Left forelimb (tissue), 1 donor: ENCODE measurements at places on chromosomes 11 and 22.

- DNase-seq, result no peak
Observed at GRCh38 chr11:45278714-45279113, 7.4 kb downstream of the SYT13 start.

DNA sequence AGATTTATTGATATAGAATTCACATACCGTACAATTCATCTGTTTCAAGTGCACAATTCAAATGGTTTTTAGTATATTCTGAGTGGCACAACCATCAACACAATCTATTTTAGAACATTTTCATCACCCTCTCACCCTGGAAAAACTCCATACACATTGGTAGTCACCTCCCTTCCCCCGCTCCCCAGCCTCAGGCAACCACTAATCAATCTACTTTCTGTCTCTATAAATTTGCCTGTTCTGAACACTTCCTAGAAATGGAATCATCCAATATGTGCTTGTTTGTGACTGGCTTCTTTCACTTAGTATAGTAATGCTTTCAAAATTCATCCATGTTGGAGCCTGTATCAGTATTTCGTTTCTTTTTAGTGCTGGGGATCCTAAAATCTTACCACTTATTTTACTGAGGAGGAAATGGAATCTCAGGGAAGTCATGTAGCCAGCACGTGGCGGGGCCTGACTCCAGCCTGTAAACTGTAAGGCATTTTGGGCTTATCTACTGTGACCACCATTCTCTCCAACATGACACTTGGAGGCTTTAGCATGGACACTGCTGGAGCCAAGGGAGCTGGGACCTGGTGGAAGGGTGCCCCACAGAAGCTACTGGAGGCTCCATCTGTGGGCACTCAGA lies 905 bp upstream of the UCP3 start:
- DNase-seq, result no peak

- DNase-seq, result no peak
Observed at GRCh38 chr11:82229341-82229740, 504.3 kb downstream of the FAM181B start.

DNA sequence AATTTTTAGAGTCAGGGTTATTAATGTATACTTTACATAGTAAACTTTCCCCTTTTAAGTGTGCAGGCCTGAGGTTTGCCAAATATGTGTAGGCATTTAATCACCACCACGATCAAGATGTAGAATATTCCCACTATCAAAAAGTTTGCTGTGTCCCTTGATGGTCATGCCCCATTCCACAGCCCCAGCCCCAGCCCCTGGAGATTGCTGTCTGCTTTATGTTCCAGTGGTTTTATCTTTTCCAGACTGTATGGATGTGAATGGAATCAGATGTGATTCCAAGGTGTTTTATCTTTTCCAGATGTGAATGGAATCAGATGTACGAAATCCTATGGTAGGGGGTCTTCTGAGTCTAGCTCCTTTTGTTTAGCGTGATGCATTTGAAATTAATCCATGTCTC lies 93.1 kb upstream of the B3GAT1 start:
- no peak for DNase-seq

DNA sequence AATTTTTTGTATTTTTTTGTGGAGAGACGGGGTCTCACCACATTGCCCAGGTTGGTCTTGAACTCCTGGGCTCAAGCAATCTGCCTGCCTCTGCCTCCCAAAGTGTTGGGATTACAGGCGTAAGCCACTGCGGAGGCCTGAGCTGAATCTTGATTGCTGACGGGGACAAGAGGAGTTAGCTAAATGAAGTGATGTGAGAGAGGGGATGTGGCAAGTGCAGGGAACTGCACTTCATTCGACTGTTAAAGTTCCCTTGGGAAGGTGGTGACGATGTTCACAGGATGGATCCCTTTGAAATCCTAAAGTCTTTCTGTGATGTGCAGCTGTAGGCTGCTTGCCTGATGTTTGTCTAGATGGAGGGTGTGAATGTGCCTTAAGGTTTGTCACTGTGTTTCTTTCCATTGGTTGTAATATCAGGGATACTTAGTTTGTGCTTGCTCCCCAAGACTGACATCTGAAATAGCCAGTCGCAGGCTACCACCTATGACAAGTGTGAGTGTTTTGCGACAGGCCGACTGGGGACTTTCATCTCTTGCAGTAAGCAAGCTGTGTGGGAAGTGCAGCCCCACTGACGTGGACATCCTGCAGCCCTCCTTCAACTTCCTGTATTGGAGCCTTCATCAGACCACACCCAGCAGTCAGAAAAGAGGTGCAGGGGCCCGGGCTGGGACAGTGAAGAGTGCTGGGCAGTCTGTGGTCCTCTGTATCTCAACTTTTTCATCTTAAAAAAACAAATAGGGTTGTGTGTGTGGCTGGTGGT lies 19.6 kb upstream of the CCDC134 start:
- no peak for DNase-seq
